ENCODE measurements at places on chromosomes 16 and 17. TPM values are rescaled to one million over a fixed set of nuclear protein-coding genes. Genes with fewer than 3 reads are reported as not detected.

KRTAP16-1 gene
- total RNA-seq = not detected

KRT33A gene
- not detected for total RNA-seq

C17orf50 gene
- not detected for total RNA-seq

ERN1 gene
- total RNA-seq = 10.5 TPM

CES5A gene
- not detected for total RNA-seq

GLP2R gene
- total RNA-seq = 0.59 TPM

KRTAP4-9 gene
- total RNA-seq = not detected

OTOP2 gene
- total RNA-seq = not detected

CCL3 gene
- total RNA-seq = not detected

DNAJA3 gene
- 53.0 TPM for total RNA-seq
